ENCODE measurements at places on chromosomes 12 and 14.

DNA sequence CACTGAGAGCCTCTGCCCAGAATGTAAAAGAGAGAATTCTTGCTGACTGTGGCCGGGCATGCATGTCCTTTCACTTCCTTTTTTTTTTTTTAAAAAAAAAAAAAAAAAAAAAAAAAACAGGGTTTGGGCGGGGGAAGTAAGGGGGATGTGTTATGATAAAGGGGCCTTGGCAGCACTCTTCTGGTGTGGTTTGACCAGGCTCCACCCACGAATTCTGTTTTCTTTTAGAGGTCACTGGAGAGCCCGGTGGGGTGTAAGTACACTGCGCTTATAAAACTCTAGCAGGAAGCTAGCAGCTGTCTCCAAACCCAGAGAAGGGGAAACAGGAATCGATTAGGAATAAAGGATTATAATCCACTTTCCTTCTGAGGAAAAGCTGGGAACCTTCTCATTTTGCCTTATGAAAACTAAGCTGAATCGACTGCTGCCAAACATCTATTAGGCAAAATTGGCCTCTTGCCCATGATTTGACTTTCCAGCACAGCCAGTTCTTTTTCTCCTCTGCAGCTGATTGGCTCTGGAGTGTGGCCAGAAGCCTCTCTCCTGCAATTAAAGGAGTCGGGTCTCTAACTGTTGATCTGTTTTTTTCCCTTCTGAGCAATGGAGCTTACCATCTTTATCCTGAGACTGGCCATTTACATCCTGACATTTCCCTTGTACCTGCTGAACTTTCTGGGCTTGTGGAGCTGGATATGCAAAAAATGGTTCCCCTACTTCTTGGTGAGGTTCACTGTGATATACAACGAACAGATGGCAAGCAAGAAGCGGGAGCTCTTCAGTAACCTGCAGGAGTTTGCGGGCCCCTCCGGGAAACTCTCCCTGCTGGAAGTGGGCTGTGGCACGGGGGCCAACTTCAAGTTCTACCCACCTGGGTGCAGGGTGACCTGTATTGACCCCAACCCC is 27.7 kb upstream of the HIGD1C start:
- peak; percentile 87 for DNase-seq

DNA sequence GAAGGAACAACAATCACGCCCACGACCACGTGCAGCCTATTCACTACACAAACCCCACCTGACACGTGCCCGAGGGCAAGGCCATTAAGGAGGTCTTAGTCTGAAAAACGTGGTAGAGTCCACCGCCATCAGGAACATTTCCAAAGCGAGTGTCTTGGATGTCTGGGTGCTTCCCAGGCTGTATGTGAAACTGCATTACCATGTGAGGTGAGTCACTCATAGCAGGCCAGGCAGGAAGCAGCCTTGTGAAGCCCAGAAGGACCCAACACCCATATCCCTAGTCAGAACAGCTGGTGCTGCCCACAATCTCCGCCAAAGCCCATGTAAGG is 3.3 kb upstream of the KRT79 start:
- no peak for DNase-seq

GRCh38 chr14:29240066-29240465 is 473.5 kb downstream of the FOXG1 start:
- no peak for DNase-seq

DNA sequence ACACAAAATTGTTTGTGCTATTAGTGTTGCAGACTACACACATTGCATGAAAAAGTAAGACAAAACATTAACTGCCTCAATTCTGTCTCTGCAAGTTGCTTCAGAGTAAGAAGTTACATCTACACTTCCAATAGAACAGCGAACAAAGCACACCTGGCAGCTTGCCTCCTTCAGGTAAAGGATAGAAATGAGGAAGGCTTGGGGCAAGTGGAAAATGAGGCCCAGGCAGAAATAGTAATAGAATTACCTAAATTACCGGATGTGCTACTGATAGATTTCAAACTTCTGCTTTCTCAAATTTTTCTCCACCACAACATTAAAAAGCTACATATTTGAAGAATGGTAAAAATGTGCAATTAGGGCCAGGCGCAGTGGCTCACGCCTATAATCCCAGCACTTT is 37.7 kb downstream of the CCDC175 start:
- no peak for DNase-seq

- DNase-seq, result no peak
Observed at GRCh38 chr12:97637770-97638169, 175.2 kb downstream of the RMST start.

DNA sequence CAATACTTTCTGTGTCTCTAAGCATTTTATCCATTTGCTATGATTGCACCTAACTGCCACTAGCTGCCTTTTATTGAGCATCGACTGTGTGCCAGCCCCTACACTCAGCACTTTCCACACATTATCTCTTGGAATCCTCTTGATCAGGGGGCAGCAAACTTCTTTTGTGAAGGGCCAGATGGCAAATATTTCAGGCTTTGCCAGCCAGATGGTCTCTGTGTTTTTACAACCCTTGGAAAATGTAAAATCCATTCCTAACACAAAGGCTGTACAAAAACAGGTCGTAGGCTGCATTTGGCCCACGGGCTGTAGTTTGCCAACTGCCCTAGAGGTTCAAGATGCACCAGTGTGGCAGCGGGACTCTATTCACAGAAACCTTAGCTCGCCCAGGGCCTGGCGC is 19.5 kb downstream of the FOXN4 start:
- no peak for DNase-seq

DNA sequence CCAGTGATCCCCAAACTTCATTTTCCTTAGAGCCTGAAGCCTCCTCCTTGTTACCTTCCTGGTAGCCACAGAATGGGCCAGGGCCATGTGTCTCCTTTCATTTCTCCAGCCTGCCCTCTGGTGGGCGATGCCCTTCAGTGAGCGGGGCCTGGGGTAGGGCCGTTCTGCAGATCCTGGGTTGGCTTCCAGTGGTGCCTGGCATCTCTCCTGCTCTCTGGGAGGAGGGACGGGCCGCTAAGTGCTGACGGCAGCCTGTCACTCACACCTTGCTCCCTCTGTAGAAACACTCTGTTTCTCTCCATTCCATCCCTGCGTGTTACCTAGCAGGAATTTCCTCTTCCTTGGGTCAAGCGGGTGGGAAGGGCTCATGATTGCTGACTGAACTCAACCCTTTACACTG is 232.1 kb downstream of the CACNA1C start:
- DNase-seq, result peak; percentile 19

DNA sequence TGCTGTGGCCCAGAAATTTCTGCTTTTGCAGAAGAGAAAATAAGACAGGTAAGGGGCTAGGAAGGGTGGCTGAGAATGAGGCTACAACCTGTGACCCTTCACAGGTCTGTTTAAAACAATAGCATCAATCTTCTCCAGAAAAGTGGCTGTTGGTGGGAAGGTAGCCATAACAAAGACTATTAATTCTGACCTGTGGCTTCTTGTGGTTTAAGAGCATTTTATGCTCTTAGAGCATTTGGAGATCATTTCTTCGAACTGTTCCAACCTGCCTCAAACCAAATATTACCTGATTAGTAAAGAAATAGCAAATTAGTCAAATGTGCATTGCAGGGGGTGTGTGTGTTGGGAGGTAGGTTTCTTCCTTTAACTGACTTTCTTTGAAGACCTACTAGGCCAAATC is 15.2 kb upstream of the TCP11L2 start:
- DNase-seq, result no peak

Measured in NCI-H1417 treated with DMSO at 0.1 percent for 48 hours (cell line).